Uterine smooth muscle cell (primary cell): ENCODE measurements at places on chromosomes 2 and 18. TPM values are rescaled to one million over a fixed set of nuclear protein-coding genes. Genes with fewer than 3 reads are reported as not detected.

The NDC80 gene
- 17.2 and 64.5 TPM in 2 replicates for total RNA-seq

The DPYSL5 gene
- not detected in 2 replicates for total RNA-seq

The SP3 gene
- total RNA-seq: 192 and 197 TPM in 2 replicates

The CRYGD gene
- not detected in 2 replicates for total RNA-seq

The CD302 gene
- total RNA-seq: 4.1 and 7.1 TPM in 2 replicates

The ABCG5 gene
- not detected in 2 replicates for total RNA-seq

The FN1 gene
- total RNA-seq: 2,380 and 5,716 TPM in 2 replicates

The CNOT11 gene
- total RNA-seq: 18.0 and 21.0 TPM in 2 replicates

The PMAIP1 gene
- 67.4 and 71.5 TPM in 2 replicates for total RNA-seq

The BOLL gene
- not detected in 2 replicates for total RNA-seq

The MRO gene
- 0.12 TPM in 1 of 2 replicates, not detected in the other for total RNA-seq

The C2orf66 gene
- total RNA-seq: under 0.01 and 0.12 TPM in 2 replicates

The ACADL gene
- 0.11 and 0.50 TPM in 2 replicates for total RNA-seq

The CNGA3 gene
- total RNA-seq: not detected in 2 replicates

The EML6 gene
- total RNA-seq: 0.62 and 1.1 TPM in 2 replicates

The PROKR1 gene
- total RNA-seq: not detected in 2 replicates

The NIF3L1 gene
- total RNA-seq: 22.2 and 36.3 TPM in 2 replicates

The GREB1L gene
- 4.2 and 5.0 TPM in 2 replicates for total RNA-seq

The KLHL29 gene
- total RNA-seq: 3.8 and 5.5 TPM in 2 replicates

The VAMP8 gene
- total RNA-seq: 0.12 and 0.33 TPM in 2 replicates

The ABCA12 gene
- total RNA-seq: under 0.01 TPM in 1 of 2 replicates, not detected in the other

The SLC40A1 gene
- 2.4 and 9.5 TPM in 2 replicates for total RNA-seq

The MAPK4 gene
- not detected in 2 replicates for total RNA-seq

The ID2 gene
- total RNA-seq: 94.4 and 118 TPM in 2 replicates

The GALNT14 gene
- total RNA-seq: 0.33 and 1.2 TPM in 2 replicates

The DNAJC5G gene
- not detected in 2 replicates for total RNA-seq

The ROCK2 gene
- 50.9 TPM in 2 replicates for total RNA-seq

The TRIM43 gene
- not detected in 2 replicates for total RNA-seq
